ENCODE measurements at places on chromosomes 13 and 19. TPM values are rescaled to one million over a fixed set of nuclear protein-coding genes. Genes with fewer than 3 reads are reported as not detected.

- peak; percentile 68 for DNase-seq
Measured at GRCh38 chr13:50222569-50223332, 207.5 kb downstream of the KCNRG start.

GRCh38 chr13:47166336-47166735 is 269.5 kb upstream of the HTR2A start:
- DNase-seq = no peak

DNA sequence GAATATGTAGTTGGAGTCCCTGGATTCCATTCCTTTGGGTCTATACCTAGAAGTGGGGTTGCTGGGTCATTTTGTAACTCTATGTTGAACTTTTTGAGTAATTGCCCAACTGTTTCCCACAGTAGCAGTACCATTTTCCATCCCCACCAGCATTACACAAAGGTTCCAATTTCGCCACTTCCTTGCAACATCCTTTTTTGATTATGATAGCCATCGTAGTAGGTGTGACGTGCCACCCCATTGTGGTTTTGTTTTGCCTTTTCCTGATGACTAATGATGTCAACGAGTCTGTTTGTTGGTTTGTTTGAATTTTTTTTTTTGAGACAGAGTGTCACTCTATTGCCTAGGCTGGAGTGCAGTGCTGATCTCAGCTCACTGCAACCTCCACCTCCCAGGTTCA is 3.3 kb upstream of the PEX11G start:
- DNase-seq = no peak

DNA sequence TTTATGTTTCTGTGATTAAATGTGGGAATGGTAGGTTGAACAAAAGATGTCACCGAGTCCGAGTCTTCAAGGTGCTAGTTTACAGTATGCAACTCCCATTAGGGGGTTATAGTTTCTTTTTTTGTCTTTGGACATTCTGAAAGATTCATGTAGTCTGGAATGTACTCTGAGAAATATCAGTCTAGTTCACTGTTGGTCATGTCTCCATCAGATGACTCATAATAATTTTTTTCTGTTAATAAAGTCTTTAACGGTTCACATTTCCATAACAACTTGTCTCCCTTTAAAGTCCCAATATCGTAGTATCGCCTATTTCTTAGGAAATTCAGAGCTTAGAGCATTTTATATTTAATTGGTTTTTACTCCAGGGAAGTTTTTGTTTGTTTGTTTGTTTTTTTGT is 13.5 kb upstream of the ESD start:
- DNase-seq = no peak

GRCh38 chr13:36251526-36251925 is 37.2 kb upstream of the SOHLH2 start:
- no peak for DNase-seq

GRCh38 chr13:95893861-95894260 is 159.3 kb downstream of the UGGT2 start:
- DNase-seq = no peak

DNA sequence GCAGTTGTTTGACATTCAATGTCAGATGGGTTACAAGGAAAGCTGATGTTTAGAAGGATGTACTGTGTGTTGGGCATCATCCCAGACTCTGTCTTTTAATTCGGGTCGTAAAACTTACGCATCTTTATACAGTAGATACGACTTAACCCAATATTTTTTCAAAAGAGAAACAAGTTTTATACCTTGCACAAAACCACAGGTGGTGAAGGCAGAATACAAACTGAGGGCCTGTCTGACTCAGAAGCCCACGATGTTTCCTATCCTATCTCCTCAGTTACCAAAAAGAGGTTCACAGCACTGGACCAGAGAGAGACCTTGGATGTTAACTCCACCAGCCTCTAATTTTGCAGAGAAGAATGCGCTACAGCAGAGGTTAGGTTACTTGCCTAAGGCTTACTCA is 477.0 kb downstream of the FOXO1 start:
- no peak for DNase-seq

DNA sequence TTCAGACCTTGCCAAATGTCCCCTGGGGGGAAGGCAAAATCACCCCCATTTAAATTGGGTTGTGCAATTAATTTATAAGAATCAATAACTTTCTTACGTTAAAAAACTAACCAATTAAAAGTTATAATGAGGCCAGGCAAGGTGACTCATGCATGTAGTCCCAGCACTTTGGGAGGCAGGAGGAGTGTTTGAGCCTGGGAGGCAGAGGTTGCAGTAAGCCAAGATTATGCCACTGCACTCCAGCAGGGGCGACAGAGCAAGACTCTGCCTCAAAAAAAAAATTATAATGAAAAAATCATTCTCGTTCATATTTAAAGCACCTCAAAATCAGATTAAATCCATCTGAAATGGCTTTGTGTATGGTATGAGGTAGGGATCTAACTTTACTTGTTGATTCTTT is 18.4 kb upstream of the SIGLEC14 start:
- no peak for DNase-seq

- peak; percentile 73 for DNase-seq
Measured at GRCh38 chr19:15320116-15320515, 12.2 kb downstream of the BRD4 start.

DNA sequence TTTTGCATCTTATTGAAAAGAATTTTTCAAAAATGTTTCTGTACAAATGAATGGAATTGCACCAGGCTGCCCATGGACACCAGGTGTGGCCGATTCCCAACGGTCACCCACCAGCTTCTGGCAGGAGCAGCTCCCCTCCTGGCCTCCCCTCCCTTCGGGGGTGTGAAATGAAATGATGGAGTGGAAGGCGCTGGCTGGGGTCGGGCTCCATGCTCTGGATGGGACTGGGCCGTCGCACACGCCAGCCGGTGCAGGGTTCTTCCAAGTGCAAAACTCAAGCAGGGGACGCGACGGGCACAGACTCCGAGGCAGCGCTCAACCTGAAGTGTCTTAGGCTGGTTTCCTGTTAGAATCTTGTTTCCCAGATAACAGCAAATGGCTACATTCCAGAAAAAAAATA is 21.9 kb downstream of the C19orf44 start:
- DNase-seq = no peak

The FGF9 gene
- total RNA-seq = under 0.01 TPM

The CYP4F11 gene
- not detected for total RNA-seq

The FPR3 gene
- not detected for total RNA-seq

The CYP4F22 gene
- not detected for total RNA-seq

The SYCN gene
- not detected for total RNA-seq

The KANK3 gene
- not detected for total RNA-seq
